ENCODE measurements at places on chromosomes 2 and 18.

DNA sequence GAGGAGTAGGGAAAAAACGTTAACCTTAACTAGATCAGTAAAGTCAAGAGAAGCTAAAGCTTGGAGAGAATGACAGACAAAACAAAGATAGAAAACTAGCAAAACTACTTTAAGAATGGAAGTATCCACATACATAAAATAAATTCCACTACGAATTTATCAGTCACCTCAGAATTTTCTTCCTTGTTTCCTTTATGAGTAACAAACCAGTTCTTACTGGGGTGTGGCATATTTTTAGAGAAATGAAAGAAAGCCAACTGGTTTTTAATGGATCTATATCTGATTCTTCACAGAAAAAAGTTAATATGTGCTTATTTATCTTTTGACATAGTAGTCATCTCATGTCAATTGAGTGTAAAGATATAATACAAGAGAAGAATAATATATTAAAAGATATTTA, 2033.7 kb upstream of the CELF4 start:
- no peak overlapping the region for H3K27ac ChIP-seq
- no peaks in the 10 kb centered on the region for H3K36me3 ChIP-seq
- no peaks in the 10 kb centered on the region for H3K4me1 ChIP-seq

- H3K4me1 ChIP-seq = no peaks in the 10 kb centered on the region
- no peak overlapping the region for H3K4me3 ChIP-seq
- no peaks in the 10 kb centered on the region for H3K36me3 ChIP-seq
- H3K27me3 ChIP-seq = no peaks in the 10 kb centered on the region
- no peak for DNase-seq
Measured at GRCh38 chr2:140808211-140808610, 1322.6 kb downstream of the LRP1B start.

GRCh38 chr2:45983213-45983612, 314.0 kb upstream of the EPAS1 start:
- no peaks in the 10 kb centered on the region for H3K27me3 ChIP-seq
- peaks cover 80% of the 10 kb centered on the region for H3K36me3 ChIP-seq
- H3K4me1 ChIP-seq = peaks cover 23% of the 10 kb centered on the region
- no peak for DNase-seq

GRCh38 chr2:68357605-68358337, 7.3 kb upstream of the PLEK start:
- no peak overlapping the region for H3K4me3 ChIP-seq
- H3K36me3 ChIP-seq = no peaks in the 10 kb centered on the region
- no peak for DNase-seq
- no peak overlapping the region for H3K27ac ChIP-seq
- H3K27me3 ChIP-seq = no peaks in the 10 kb centered on the region

- peaks cover 8% of the 10 kb centered on the region for H3K4me1 ChIP-seq
- DNase-seq = no peak
- H3K4me3 ChIP-seq = no peak overlapping the region
- H3K27ac ChIP-seq = no peak overlapping the region
Measured at GRCh38 chr2:96655526-96655925, 13.0 kb downstream of the FER1L5 start.

- no peaks in the 10 kb centered on the region for H3K36me3 ChIP-seq
- no peak overlapping the region for H3K27ac ChIP-seq
- no peaks in the 10 kb centered on the region for H3K27me3 ChIP-seq
- no peak overlapping the region for H3K4me3 ChIP-seq
Measured at GRCh38 chr18:69686861-69687260, 260.8 kb downstream of the CD226 start.

Measured in activated B cell treated with CpG ODN at 0.5 μM for 24 hours (primary cell).